ENCODE measurements at places on chromosomes 3 and 15. TPM values are rescaled to one million over a fixed set of nuclear protein-coding genes. Genes with fewer than 3 reads are reported as not detected.

PARP15 gene
- total RNA-seq: 0.80 TPM

- DNase-seq: no peak
These were observed 283.2 kb upstream of the STT3B start for GRCh38 chr3:31249545-31249944.

GRCh38 chr15:44092221-44092620 lies 102.8 kb downstream of the FRMD5 start:
- no peak for DNase-seq

- DNase-seq: no peak
These were observed 680.6 kb downstream of the EPHA3 start for GRCh38 chr3:89787979-89788378.

DNA sequence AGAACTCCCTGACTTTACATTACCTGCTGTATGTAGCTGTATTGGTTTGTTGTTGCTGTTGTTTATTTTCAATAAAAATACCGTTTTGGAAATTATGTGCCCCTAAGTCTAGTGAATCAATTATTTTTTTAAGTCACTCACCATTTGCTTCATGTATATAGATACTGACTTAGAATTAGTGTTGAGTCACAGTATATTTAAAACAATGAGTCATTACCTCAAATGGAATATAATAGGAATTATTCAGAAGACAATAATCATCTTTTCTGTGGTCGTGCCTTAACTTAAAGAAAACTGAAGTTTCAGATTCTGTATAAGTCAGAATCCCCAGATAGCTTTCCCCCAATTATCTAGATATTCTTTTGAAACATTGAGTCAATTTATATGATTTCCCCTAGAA lies 21.0 kb upstream of the ALDH1A2 start:
- no peak for DNase-seq

CCDC39 gene
- not detected for total RNA-seq

- DNase-seq: no peak
These were observed 49.8 kb downstream of the ZNF445 start for GRCh38 chr3:44427683-44428082.

GRCh38 chr3:43867436-43868072 lies 176.8 kb downstream of the ABHD5 start:
- DNase-seq: no peak

DNA sequence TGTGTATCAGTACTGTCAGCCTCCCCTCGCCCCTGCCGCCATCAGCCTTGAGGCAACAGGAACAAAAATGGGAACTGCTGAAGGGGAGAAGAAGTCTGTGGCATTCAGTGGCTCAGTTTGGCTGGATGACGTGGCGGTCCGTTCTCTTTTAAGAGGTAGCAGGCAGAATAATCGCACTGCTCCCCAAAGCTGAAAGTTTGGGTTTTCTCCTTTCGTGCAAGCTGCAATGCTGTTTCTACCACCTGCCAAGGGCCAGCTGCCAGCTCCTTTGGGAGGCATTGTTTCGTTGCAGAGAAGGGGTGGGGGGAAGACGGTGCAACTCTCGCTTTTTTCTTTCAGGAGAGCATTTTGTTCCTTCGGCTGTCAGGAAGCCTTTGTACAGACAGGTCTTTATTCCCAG lies 369.6 kb upstream of the RORA start:
- DNase-seq: no peak

FANCD2 gene
- 0.77 TPM for total RNA-seq

GRCh38 chr15:92392462-92392861 lies 1.2 kb upstream of the ST8SIA2 start:
- DNase-seq: no peak

Measured in left ventricle myocardium inferior (tissue), 1 donor.